Stimulated activated CD4-positive, alpha-beta T cell treated with anti-CD3 and anti-CD28 coated beads, Interleukin-1b, Interleukin-23, amount 100 ng/mL, for 1 hour (primary cell): ENCODE measurements at places on chromosomes 3 and 15.

GRCh38 chr3:126888186-126888760 is 94.6 kb upstream of the PLXNA1 start:
- DNase-seq = no peak

GRCh38 chr3:42443292-42443691 is 32.9 kb upstream of the LYZL4 start:
- DNase-seq = no peak

DNA sequence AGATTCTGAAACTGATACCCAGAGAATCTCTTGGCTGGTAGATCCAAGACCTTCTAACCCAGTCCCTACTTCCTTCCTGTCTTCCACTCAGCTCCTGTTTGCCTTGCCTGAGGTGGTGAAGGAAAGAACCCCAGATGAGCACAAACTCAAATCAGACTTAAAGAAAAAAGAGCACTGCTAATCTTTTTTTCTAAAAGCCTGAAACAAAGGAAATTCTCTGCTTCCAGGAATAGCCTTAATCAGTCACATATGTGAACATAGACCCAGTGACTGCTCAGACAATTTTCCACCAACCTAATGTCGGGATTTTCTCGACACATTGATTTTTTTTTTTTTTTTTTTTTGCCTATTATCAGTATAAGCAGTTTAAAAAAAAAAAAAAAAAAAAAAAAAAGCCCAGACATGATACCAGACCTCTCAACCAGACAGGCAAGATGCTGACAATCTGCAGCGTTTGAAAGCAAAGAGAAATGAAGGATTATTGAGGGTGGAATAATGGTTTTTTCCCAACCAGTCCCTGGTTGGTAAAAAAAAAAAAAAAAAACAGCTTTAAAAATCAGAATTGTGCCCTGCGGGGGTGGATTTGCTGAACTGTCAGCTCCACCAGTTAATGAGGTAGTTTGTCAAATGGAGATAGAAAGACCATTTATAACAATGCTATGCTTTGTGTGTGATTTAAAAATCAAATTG is 256.8 kb upstream of the RARB start:
- no peak for DNase-seq

GRCh38 chr15:98347001-98347400 is 301.3 kb upstream of the IGF1R start:
- DNase-seq = no peak

- no peak for DNase-seq
Observed at GRCh38 chr3:42526616-42527367, 24.3 kb downstream of the VIPR1 start.

DNA sequence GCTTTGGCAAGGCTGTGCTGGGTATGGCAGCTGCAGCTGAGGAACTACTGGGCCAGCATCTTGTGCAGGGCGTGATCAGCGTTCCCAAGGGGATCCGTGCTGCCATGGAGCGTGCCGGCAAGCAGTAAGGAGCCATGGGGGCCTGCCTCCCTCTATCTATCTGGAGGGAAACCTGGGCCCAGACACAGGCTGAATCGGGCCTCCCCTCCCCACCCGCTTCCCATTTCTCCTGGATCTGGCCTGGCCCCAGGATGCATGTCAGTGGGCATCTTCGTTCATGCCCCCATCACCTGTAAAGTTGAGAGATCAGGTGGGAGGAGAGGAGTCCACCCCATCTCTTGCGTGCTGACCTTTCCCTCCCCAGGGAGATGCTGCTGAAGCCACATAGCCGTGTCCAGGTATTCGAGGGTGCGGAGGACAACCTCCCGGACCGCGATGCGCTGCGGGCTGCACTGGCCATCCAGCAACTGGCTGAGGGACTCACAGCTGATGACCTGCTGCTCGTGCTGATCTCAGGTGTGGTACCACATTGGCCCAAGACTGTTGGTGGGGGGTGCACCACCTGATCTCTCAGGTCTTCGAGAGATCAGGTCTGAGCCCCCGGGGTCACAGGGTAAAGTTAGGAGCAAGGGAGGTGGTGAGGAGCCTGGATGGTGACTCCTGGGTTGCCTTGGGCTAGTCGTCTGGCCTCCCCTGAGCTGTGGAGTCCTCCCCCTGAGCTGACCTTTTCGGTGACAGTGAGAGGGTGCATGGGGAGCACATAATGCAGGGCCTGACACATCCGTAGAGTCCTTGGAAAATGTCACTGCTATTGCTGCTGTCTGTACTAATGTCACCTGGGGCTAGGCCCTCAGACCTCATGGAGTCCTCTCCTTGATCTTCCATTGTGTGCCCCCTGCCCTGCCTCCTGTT is 3.2 kb downstream of the GLYCTK start:
- no peak for DNase-seq

DNA sequence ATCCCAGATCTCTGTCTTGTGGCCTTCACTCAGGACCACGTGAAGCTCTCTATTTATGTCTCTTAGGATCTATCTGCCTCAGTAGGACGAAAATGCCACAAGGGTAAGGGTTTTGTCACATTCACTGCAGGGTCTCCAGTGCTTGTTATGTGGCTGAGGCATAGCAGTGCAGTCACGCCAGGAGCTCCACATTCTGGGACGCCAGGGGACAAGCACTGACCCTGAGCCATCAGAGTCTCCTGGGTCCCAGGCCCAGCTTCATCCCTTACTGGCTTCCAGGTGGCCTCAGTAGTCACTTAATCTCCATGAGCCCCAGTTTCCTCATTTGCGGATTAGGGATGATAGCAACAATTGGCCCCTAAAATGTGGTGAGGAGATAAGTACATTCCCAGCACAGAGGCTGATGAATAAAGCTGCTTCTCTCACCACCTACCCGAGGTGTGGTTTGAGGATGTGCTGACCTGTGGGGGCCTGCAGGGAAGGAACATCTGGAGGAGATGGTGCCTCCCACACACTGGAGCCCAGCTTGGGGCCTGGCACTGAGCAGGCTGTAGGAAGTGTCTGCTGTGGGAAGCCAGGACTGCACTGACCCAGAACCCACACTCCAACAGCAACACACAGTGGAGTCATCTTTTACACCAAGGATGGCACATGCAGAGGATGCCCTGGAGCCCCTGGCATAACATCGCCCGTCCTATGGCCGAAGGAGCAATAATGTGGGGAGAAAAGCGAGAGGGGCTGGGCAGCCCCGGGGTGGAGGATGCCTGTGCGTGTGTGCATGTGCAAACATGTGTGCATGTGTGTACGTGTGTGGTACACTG is 93.2 kb upstream of the IQSEC1 start:
- no peak for DNase-seq

- DNase-seq = no peak
Observed at GRCh38 chr15:71094137-71094536, 21.1 kb upstream of the THSD4 start.

DNA sequence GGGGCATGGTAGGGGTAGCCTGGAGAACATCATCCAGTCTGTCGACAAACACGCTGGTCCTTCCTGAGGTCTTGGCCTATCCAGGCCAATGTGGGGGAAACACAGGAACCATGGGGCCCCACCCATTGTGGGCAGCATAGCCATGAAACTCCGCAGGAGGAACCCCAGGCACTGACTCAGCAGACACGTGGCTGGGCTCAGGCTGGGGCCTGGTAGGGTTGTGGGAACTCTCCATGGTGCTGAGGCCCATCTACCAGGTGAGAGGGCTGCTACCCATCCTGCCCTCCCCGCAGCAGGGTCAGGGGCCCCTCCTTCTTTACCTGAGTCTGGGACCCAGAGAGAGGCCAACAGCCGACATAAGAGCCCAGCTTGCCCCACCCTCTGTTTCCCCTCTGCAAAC is 22.6 kb upstream of the CACNA2D2 start:
- no peak for DNase-seq

- no peak for DNase-seq
Observed at GRCh38 chr15:72420576-72420975, 22.5 kb downstream of the TMEM202 start.

DNA sequence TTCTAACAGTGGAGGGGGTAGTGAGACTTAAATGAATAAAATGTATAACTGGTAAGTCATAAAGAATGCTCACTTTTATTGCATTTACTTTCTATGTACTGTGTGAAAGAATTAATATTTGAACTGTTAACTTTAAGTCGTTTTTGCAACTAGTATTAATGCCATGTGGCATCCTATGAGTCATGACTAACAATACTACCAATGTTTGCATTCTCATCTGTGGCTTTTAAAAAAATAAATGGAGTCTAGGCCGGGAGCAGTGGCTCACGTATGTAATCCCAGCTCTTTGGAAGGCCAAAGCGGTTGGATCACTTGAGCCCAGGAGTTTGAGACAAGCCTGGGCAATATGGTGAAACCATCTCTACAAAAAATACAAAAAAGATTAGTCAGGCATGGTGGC is 5.2 kb downstream of the C3orf49 start:
- DNase-seq = no peak

DNA sequence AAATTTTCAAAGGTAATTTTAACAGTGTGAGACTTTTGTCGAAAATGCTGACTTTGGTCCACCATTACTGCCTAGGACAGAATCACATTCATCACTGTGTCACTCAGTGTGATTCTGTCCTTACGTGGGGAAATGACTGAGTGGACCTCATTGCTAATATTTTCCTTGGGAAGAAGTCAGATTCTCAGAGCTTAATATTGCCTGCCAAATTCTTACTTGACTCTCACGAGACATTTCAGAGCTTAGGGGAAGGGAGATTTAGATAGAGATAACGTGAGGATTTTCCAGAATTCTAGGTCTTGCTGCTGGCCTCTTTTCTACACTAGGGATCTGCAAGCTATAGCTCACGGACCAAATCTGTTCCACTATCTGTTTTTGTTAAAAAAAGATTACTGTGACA is 270.4 kb downstream of the SUCLG2 start:
- DNase-seq = no peak
